ENCODE measurements at places on chromosomes 11 and 22.

DNA sequence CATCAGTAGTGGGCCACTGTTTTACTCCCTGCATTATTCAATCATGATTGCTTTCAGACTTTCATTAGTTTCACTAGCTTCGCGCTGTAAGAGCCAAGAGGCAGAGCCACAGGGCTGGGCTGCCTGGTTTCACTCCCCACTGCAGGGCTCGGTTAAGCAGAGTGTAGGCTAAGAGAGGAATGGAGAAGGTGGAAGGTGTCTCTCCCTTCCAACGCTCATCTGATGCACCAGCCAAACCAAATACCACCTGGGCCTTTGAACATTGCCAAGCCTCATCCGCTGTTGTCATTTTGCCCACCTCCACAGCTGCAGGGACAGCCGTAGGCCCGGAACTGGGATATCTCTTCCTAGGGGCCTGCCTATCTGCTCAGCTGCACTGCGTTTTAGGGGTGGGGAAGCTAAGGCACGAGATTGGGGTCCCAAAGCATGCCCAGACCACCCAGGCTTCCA is 480 bp upstream of the SMARCB1 start:
- DNase-seq: no peak

DNA sequence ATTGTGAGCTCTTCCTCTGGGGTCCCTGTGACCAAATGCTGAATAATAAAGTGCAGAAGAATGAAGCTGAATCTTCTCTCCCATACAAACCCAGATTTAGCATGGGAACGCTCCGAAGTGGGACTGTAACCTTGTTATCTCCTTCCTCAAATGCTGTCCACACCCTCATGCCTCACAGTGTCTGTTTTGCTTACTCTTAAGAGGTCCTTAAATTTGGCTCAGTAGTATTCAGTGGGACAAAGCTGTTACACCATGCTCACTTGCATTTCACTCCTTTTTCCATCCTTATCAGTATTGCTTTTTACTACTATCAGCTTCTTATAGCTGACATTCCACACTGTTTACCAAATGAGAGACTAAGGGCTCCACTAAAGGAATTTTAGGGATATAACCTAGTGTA is 13.8 kb upstream of the AMOTL1 start:
- no peak for DNase-seq

- peak; percentile 65 for DNase-seq
Measured at GRCh38 chr22:41092847-41093411, 537 bp downstream of the EP300 start.

- DNase-seq: no peak
Measured at GRCh38 chr11:88790182-88790581, 275.6 kb downstream of the GRM5 start.

- no peak for DNase-seq
Measured at GRCh38 chr11:71245601-71246391, 6.6 kb downstream of the SHANK2 start.

GRCh38 chr22:25395915-25396314 is 168.6 kb upstream of the GRK3 start:
- DNase-seq: no peak

GRCh38 chr11:119618208-119618909 is 110.6 kb downstream of the NECTIN1 start:
- peak; percentile 72 for DNase-seq

- no peak for DNase-seq
Measured at GRCh38 chr11:6307876-6308275, 12.4 kb downstream of the CAVIN3 start.

DNA sequence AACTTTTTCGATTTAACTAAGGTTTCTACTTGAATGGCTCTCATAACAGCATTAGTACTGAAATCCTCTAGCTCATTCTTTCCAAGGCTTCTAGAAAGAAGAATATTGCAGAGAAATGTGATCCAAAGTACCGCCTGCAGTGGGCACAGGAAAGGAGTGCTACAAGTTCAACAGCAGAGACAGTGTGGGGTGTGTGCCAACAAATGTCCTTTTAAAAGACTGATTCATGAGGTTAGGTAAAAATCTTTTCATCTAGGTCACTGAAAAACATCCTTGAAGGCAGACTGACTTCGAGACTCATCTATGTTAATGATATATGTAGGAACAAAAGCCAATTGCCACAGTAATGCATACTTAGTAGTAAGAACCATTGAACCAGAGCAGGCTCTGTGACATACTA is 349.1 kb upstream of the PITPNB start:
- no peak for DNase-seq

DNA sequence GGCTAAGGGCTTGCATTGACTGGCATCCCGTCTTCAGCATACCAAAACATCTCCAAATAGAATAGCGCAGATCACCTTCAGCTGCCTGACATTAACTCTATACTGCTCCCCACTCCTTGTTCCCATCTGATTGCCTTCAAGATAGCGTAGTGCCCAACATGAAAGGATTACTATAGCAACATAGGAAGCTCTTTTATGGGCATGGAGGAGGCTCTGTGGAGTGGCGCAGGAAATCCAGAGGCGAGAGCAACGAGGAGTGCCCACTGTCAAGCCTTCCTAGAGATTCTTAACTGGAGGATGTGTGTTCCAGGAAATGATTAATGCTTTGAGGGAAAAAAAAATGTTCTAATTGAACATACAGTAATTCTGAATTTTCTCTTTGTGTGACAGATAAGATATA is 213.3 kb downstream of the CADM1 start:
- no peak for DNase-seq

GRCh38 chr22:45647532-45648225 is 24.0 kb upstream of the ATXN10 start:
- DNase-seq: no peak

DNA sequence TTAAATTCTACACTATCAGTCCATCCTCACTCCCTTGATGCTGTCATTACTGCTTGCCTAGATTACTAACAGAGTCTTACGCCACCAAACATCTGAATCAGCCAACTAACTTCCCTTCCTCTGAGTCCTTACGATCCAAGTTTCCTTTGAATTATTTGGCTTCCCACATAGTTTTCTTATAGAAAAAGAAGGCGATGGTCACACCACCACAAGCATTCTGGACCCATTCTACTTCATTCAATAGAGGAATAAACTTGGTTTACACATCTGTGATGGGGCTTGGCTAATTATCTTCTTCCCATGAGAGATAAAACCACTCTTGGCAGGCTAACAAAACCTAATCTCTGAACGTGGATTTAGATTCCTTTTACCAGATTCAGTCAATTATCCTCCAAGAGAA is 35.0 kb downstream of the INTS4 start:
- DNase-seq: no peak

- DNase-seq: no peak
Measured at GRCh38 chr22:22048318-22048942, 65.8 kb upstream of the TOP3B start.

DNA sequence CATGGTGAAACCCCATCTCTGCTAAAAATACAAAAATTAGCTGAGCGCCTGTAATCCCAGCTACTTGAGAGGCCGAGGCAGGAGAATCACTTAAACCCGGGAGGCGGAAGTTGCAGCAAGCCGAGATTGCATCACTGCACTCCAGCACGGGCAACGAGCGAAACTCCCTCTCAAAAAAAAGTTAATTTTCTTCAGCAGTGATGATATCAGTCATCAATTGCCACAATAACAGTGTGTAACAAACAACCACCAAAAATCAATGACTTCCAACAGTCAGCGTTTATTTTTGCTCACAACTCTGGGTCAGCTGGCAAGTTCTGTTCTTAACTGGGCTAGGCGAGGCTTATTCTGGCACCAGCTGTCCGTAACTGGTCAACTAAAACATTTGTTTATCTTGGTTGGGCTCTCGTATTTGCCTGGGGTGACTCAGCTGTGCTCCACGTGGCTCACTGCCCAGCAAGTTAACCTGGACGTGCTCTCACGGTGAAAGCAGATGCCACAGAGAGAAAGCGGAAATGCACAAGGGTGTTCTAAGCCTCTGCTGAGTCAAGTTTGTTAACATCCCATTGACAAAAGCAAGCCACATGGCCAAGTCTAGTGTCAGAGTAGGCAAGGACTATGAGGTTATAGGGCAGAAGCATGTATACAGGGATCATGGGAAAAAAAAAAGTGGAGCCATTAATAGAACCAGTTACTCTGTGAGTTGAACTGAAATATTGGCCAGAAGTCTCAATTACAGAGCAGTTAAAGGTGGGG is 52.1 kb downstream of the LHFPL7 start:
- DNase-seq: no peak

All from C1 segment of cervical spinal cord (tissue), 14 donors.